ENCODE measurements at places on chromosomes 7 and 10.
A peak's percentile ranks its signal among the peaks of the same experiment; 100 is the strongest.

- DNase-seq, result no peak
Measured at GRCh38 chr7:27031289-27032172, 64.3 kb downstream of the HOXA1 start.

DNA sequence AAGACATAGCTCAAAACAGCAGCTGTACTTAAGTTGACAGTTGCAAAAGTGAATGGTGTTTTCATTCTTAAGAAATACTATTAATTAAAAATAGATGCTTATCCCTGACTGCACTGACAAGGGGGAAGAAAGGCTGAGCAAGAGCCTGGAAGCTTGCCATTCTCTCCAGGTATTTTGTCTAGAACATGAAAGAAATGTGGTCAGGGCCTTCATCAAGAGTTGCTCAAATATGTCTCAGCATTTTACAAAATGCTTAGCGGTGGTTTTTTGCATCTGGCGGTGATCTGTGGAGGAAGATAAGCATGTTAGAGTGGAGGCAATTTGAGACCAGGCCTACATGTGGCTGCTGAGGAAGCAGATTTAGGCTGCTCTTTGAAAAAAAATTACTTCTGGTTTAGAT is 46.4 kb upstream of the CC2D2B start:
- no peak for DNase-seq

GRCh38 chr10:46247808-46248569 is 38.8 kb upstream of the ANTXRL start:
- DNase-seq, result no peak

GRCh38 chr7:91151916-91152315 is 112.3 kb upstream of the FZD1 start:
- DNase-seq, result no peak

GRCh38 chr7:92717993-92718716 is 118.2 kb downstream of the CDK6 start:
- DNase-seq, result peak; percentile 66

Measured in activated T-cell treated with anti-CD3 and anti-CD28 coated beads, Interleukin-2, amount 50 U/mL, for 24 hours (primary cell).